AG04450 (cell line): ENCODE measurements at places on chromosomes 5 and 9. TPM values are rescaled to one million over a fixed set of nuclear protein-coding genes. Genes with fewer than 3 reads are reported as not detected.

GRCh38 chr9:112917047-112917986, 26.6 kb upstream of the SLC46A2 start:
- no peak for DNase-seq

- peak; percentile 63 for DNase-seq
Measured at GRCh38 chr9:121369595-121370265, at the start of gene STOM. Gene STOM, minus strand, starts transcription at chr9:121370250. Its CDS starts 63 bp downstream, at chr9:121370187.

DNA sequence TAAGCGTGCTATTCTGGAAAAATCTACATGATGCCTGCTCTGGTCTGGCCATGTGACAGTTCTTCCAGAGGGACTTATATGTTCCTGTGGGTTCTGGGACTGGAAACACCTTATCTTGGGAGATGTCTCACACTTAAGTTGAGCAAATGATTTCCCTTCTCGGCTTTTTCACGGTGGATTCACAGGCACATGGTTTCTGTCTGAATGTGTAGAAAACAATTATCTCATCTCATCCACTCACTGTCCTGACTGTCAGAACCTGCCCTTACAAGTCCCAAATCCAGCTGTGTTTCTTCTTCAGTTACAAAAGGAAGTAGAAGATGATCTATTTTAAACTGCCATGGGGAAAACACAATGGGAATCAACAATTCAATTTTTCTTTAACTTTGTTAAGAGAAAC, 184.0 kb downstream of the SYK start:
- no peak for DNase-seq

DNA sequence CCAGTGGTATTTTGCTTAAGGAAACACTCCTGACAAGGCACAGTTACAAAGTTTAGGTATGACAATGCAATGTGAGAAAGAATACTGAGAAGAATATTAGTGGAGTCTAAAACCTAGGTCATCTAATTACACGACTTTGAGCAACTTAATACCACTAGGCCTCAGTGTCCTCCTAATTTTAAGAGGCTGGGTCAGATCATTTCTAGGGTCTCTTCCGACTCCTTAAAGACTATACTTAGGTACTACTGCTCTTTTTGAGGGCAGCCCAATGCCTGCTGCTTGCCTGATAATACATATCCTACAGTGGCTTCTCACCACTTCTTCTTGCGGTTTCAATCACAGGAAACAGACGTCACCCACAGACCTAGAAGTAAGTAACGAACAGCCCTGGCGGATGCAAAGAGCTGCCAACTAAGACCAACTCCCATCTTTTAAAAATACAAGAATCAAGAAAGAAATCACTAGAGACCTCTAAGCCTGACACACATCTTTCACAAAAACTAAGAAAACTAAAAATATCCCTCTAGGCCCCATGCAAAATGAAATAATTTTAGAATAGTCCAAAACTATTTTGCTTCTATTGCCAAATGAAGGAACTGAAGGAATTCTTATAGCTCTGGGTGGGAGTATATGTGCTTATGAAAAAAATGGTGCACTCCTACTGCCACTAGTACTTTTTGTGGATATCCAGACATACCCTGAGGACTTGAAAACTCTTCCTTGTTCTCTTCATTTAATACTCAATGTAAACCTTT, 13.1 kb downstream of the DIAPH1 start:
- no peak for DNase-seq

DNA sequence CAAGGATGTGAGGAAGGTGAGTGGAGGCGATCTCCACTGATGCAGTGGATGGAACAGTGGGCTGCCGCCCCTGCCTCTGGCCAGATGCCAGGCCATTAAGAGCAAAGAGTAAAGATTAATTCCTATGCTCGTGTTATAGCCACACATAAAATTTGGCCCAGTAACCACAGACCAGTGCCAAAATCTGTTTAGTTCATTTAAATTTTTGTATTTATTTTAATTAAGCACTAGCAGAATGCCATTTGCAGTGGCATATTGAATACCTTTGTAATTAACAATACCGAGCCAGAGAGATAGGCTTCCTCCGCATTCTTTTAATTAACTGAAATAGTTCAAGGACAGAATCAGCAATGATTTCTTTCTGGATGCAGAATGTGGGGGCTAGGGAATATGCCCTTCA, 179.8 kb downstream of the MED10 start:
- no peak for DNase-seq

- DNase-seq, result no peak
Measured at GRCh38 chr5:118844351-118844750, 144.0 kb downstream of the DTWD2 start.

ZDHHC11 gene
- 0.19 and 0.26 TPM in 2 replicates for polyA plus RNA-seq

- DNase-seq, result no peak
Measured at GRCh38 chr9:14538526-14538925, 154.7 kb downstream of the ZDHHC21 start.

WHRN gene
- 1.1 and 1.2 TPM in 2 replicates for polyA plus RNA-seq

NPR3 gene
- polyA plus RNA-seq, result 4.0 and 4.4 TPM in 2 replicates

DNA sequence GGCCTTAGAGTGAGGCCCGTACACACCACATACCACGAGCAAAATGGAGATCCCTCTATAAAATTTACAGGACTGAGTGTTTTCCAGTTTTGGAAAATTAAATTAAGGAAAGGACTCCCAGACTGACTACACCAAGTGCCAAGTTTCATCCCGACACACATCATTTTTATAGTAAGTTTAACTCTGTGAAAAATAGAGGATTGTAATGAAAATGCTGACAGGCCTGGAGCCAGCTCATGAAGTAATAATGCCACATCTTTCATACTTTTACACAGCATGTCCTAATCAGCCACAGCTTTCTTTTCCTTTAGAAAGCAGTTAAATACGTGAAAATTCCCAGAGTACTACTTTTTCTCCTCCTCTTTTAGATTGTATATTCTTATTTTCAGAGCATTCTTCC, 169.2 kb downstream of the SAXO1 start:
- no peak for DNase-seq

DNA sequence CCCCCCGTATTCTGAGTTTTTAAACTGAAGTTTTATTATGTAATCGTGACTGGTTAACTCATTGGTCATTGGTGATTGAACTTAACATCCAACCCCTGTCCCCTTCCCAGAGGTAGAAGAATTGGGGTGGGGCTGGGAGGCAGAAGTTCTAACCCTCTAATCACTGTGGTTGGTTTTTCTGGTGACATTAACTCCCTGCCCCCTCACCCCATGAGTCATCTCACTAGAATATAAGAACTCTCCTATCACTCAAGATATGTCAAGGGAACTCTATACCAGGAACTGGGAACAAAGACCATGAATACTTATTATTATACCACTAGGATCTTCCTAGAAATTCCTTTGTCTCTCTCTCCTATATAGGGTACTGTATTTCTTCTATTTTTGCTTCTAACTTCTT, 52.3 kb upstream of the CAVIN4 start:
- no peak for DNase-seq

DNA sequence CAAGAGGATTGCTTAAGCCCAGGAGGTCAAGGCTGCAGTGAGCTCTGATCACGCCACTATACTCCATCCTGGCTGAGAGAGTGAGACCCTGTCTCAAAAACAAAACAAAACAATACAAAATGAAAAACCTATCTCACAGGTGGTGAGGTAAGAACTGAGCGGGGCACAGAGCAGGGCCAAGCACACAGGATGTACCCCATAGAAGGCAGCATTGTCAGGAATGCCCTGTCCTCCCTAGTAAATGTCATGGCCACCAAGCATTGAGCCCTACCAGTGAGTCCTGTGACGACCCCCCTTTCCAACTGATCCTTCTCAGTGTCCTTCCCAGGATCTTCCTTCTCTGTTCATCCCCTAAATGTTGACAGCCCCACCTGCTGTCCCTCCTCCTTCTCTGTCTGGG, 44.6 kb upstream of the ALDH1B1 start:
- DNase-seq, result no peak

PCDHGC4 gene
- polyA plus RNA-seq, result 0.46 and 0.83 TPM in 2 replicates

DNA sequence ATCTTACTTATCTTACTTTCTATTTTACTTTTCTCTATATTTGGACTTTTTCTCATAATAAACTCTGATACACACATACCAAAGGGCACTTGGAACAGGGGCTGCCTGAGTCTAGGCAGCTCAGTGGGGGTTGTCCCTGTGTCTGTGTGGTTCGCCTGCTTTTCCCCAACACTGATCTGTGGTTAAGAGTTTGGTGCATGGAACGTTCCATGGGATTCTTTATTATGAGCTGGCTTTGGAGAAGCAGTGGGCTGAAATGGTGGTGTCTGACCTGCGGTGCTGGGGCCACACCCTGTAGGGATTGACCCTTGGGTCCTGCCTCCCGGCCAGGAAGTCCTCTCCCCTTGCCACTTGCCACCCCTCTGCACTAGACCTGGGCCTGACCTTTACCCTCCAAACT, 47.4 kb downstream of the ANKRD33B start:
- no peak for DNase-seq

DNA sequence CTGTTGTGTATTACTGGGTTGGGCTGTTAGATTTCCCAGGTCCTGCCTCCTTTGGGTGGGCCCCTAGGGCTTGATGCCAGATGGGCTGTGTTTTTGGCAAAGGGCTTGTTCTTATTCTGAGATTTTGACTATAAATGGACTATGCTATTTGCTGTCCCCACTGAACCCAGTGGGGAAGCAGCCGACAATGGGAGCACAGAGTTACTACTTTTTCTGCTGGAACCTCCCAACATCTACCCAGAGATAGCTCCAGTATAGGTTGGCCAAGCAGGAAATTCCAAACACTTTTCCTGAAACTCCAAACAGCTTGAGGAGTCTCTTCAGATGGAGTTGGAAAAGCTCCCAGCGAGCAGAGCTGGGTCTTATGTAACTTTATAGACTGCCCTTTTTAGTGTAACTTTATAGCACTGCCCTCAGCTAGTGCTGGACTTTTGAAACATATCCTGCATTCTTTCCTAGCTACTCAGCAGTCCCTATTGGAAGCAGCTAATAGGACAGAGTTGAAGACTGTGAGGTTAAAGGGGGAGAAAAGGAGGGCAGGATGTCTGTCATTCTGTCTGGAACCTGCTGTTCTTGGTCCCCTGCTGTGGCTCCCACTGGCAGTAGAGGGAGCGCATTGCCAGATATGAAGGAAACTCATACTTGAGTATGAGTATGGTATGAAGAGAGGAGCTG, 21.0 kb downstream of the RUSC2 start:
- peak; percentile 91 for DNase-seq

PDCD1LG2 gene
- 31.5 TPM in 2 replicates for polyA plus RNA-seq

DNA sequence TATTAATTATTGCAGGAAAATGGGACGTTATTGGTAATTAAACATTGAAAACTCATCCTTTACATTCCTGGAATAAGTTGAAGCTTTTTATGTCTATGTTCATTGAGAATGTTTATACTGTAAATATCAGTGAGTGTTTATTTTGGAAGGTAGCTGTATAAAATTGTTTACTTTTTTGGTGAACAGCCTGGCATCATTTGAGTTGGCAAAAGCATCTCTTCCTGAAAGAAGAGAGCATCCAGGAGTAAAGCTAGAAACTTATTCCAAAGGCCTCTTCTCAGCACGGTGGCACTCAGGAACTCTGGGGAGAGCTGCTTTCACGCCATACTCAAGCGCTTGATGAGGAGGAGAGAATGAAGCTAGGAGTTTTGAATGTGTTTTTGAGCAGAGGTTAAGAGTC, 79.9 kb downstream of the GAPVD1 start:
- no peak for DNase-seq

- DNase-seq, result peak; percentile 21
Measured at GRCh38 chr9:110619831-110620230, 40.3 kb upstream of the SVEP1 start.

CDH9 gene
- polyA plus RNA-seq, result not detected in 2 replicates

DNA sequence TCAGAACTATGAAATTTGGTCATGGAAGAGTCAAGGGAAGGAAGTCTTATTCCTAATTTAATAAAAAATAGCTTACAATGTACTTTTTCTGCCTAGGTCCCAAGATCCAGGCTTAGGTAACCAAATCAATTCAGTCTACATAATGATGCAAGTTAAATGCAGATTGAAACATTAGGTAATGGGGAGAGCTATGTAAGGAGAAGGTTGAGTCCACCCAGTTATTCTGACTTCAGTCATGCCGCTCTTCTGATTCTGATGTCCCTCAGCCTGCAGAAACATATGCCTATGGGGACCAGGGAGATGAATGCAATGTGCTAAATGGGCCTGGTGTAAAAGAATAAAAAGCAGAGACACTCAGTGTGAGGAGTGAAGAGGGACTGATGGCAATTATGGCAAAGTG, 63.9 kb downstream of the MAMDC2 start:
- DNase-seq, result no peak

DNA sequence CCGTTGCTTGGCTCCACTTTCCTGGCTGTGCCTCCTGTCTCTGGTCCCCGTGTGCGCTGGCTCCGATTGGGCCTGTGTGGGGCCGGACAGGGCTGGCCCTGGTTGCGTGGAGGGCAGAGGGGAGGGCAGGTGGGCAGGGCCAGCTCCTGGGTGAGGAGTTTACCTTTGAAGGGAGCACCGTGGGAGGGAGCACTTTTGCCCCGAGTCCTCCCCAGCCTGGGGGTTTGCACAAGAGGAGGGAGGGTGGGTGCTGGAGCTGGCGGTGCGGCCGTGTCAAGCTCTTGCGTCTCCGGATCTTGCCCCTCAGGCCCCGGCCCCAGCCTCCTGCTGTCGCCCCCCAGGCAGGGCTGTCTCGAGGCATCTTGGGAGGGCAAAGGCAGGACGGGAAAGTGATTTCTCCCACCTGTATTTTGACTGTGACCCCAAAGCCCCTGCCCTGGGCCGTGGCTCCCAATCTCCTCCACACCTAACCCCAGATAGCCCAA, 48.3 kb upstream of the EXOC3 start:
- no peak for DNase-seq

PCDHGB4 gene
- 10.3 and 10.9 TPM in 2 replicates for polyA plus RNA-seq

GRCh38 chr9:27423915-27424710, 100.0 kb upstream of the IFNK start:
- no peak for DNase-seq

PPP2R2B gene
- not detected in 2 replicates for polyA plus RNA-seq

TTLL11 gene
- polyA plus RNA-seq, result 4.6 and 5.4 TPM in 2 replicates

- no peak for DNase-seq
Measured at GRCh38 chr9:92558612-92559374, 23.0 kb upstream of the ECM2 start.

DNA sequence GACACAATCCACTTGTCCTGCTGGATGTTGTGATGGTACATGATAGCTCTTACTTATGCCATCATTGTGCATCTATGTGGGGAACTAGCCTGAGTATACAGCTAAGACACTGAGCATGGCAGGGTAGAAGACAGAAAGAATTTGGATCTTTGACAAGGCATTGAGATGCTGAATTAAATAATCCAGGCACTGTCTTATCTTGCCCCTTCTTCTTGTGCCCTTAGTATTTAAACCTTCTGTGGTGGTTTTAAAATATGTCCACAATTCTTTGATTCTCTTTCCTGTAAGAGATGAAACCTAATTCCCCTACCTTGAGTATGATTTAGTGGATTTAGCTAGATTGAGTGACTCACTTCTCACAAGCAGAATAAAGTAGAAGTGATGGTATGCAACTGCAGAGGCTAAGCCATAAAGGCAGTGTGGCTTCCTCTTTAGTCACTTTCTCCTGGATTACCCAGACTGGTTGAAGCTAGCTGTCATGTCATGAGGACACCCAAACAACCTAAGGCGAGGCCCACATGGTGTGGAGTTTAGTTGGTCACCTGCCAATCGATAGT, 174.0 kb upstream of the NREP start:
- no peak for DNase-seq

F2RL1 gene
- 11.0 and 11.4 TPM in 2 replicates for polyA plus RNA-seq
